ENCODE measurements at places on chromosomes 4 and X.

- DNase-seq = no peak
Observed at GRCh38 chrX:120145295-120145925, 13.0 kb upstream of the RHOXF2 start.

GRCh38 chr4:40672528-40673522 is 43.2 kb upstream of the RBM47 start:
- DNase-seq = peak; percentile 39

DNA sequence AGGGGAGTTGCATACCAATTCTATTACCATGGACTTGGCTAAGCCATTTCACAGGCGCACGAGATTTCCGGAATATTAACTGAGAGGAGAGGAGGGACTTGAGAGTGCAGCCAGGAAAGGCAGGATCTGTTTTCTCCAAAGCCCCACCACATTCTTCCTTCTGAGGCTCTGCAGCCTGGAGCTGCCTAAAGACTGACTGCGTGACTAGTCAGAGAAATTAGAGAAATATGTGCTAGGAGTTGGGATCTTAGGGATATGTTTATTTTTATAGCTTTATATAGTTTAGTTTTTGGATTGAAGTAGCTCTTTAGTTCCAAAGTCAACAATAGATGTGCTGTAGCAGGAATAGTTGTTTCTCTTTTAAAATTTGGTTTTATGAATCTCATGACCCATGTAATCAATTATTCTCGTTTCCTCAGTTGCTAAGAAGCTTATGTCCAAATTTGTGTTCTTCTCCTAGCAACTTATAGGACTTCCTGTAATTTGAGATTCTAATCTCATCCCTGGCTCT is 300.1 kb upstream of the DDX53 start:
- no peak for DNase-seq

- DNase-seq = no peak
Observed at GRCh38 chrX:39507617-39508299, 590.0 kb downstream of the BCOR start.

DNA sequence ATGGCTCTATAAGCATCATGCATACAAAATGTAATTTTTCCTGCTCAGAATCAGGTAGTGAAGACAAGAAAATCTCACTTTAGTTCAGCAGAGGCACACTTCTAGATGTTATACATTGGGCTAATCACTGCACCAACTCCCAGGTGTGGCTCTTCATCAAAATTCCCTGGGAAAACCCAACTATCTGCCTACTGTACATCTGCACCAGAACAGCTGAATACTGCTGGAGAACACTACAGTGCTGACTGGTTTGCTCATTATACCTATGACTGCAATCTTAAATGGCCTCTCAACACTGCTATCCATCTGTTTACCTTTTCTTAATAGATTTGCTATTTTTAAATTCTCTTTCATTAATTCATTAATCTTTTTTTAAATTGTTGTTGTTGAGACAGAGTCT is 92.0 kb downstream of the UGT8 start:
- no peak for DNase-seq

DNA sequence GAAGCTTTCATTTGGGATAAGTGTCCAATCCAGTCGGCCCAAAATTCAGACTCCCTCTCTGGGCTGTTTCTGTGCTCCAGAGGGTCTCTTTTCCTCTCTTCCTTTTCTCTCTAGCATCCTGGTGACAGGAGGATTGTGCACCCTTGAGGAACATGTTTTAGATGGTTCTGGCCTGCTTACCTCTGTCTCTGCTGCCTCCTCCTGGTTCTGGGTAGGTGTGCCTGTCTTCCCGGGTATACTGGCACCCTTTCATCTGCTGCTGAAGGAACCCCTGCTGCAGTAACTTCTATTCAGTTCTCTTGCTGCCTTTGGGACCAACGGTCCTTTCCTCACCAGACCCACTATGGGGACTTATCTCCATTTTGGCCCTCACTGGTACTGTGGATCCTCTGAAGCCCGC is 53.2 kb downstream of the HMGB2 start:
- DNase-seq = no peak

- no peak for DNase-seq
Observed at GRCh38 chrX:40570346-40571093, 10.2 kb upstream of the ATP6AP2 start.

DNA sequence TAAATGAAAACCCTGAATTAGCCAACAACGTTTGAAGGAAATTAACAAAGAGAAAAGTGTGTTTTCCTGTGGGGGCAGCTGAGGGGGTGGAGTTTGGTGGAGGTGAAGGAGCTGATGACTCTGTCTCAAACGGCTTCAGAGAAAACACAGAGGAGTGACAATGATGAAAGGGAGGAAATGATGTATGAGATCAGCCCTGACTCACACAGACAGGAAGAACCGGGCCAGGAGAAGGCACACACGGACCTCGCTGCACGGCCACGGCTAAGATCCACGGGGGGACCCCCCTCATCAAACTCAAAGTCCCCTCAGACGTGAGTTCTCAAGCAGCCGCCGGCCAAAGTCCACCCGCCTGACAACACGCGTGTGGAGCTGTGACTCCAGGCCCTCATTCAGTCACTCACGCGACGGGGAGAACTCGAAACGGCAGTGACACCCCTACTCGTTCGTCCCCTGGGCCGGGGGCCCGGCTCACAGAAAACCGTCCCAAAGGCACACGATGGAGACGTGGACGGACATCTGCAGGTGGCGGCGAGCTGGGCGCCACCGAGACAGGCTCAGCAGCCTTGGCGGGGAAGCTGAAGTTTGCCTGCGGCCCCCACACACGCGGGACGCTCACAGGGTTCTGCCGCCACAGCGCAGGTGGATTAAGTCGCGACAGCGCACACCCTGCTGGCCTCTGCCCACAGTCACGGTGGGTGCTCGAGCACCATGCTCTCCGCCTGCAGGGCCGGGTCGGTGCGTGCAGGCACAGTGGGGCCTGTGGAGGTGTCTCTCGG is 28.8 kb downstream of the PPP2R3B start:
- DNase-seq = peak; percentile 58

- peak; percentile 40 for DNase-seq
Observed at GRCh38 chrX:54042609-54043021, 1.7 kb downstream of the PHF8 start.

GRCh38 chrX:17860811-17861488 is at the start of gene RAI2:
TSS of gene RAI2 (minus strand) at chrX:17861298. CDS start at chrX:17802010, 59,288 bp downstream.
- DNase-seq = peak; percentile 8

DNA sequence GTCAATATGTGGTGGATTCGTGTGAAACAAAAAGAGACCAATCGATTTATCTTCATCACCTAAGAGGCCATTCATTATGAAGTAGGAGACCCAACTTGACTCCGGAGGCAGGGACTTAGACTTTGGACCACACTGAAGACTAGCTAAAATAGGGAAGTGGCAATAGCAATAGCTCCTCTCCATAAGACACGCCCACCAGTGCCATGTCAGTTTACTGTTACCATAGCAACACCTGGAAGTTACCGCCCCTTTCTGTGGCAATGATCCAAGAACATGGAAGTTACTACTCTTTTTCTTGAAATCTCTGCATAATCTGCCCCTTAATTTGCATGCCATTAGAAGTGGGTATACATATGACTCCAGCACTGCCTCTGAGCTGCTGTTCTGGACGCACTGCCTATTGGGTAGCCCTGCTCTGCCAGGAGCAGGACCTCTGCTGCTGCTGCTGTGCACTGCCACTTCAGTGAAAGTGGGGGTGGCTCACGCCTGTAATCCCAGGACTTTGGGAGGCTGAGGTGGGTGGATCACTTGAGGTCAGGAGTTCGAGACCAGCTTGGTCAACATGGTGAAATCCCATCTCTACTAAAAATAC is 163.2 kb downstream of the PRKX start:
- no peak for DNase-seq

DNA sequence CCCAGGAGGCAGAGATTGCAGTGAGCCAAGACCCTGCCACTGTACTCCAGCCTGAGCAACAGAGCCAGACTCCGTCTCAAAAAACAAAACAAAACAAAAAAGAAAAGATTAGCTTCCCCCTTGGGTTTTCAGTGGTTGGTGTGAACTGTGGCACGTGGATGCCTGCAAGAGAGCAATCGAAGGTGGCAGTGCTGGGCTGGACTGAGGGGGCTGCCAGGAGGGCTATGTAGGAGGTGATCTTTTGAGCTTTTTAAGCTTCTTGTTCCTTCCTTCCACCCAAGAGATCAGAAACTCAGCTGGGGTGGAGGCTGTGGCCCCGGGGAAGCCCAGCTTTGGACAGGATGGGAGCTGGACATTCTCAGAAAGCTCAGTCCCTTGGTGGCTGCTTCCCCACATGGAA is 49.6 kb downstream of the PRPS1 start:
- DNase-seq = no peak

- DNase-seq = no peak
Observed at GRCh38 chr4:122681568-122681967, 50.9 kb upstream of the BBS12 start.

GRCh38 chr4:89681219-89681618 is 155.7 kb downstream of the SNCA start:
- no peak for DNase-seq

GRCh38 chrX:10156199-10157031 is at the start of gene CLCN4:
TSS of gene CLCN4 (plus strand) at chrX:10156975. CDS start at chrX:10185033, 28,058 bp downstream.
- no peak for DNase-seq

GRCh38 chr4:10182446-10183424 is 66.1 kb upstream of the WDR1 start:
- peak; percentile 22 for DNase-seq

DNA sequence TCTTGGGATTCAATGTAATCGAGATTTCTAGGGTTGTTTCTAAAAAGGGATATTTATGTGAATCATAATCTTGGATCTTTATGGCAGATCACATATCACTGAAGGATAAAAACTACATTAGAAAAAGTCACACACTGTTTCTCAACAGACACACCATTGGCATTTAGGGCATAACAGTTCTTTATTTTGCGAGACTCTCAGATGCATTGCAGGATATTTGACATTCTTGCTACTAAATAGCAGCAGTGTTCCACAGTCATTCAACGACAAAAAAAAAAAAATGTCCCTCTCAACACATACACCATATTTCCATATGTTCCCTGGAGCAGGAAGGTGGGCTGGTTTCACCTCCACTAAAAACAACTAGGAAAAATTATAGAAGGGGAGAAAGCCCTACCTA is 243.4 kb upstream of the PCDH18 start:
- DNase-seq = no peak

- DNase-seq = no peak
Observed at GRCh38 chr4:24840362-24840761, 45.0 kb downstream of the SOD3 start.

GRCh38 chrX:31147175-31147574 is 75.3 kb upstream of the FTHL17 start:
- no peak for DNase-seq

Data from CD4-positive, alpha-beta T cell treated with Interleukin-2 at 100 ng/mL for 4 hours (primary cell).